ENCODE measurements at places on chromosomes 12 and 14. TPM values are rescaled to one million over a fixed set of nuclear protein-coding genes. Genes with fewer than 3 reads are reported as not detected.
A peak's percentile ranks its signal among the peaks of the same experiment; 100 is the strongest.

GRCh38 chr12:105026411-105026810 is 40.3 kb downstream of the NOPCHAP1 start:
- DNase-seq, result peak; percentile 5

- no peak for DNase-seq
These were observed 90.1 kb downstream of the HELB start for GRCh38 chr12:66392266-66392915.

DNA sequence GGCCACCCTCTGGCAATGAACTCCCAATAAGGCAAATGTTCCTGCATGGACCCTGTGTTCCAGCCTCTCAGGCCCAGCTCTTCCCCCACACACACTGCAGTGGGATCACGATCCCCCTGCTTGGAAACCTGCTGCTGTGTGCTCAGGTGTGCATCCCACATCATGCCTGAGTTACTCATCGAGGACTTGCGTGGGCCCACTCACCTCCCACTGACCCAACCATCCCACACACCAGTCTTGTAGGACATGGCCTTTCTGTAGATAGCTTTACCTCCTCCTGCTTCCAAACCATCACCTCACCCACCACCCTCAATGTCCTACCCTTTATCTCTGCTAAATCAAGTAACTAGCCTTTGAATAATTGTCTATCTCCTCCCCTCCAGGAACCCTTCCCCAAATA is 24.6 kb downstream of the NPC2 start:
- DNase-seq, result no peak

The FOS gene
- polyA plus RNA-seq, result 253 TPM

GRCh38 chr14:21309238-21309636 is 29.4 kb downstream of the RPGRIP1 start:
- DNase-seq, result no peak

DNA sequence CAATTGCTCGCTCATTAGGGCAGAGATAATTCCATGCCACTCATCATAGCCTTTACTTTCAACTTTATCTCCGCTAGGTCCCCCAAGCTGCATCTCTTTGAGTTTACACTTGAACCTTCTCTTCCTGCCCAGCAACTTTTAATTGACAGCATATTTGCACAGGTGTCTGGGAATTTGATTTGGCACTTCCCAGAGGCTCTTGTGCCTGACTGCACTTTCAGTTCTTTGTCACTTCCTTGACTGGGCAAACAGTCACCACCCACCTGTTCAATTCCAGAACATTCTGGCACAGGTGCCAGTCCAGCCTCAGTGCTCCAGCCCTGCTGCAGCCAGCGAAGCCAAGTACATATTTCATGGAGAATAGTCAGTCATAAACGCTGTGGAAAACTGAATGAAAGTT is 110.1 kb upstream of the LRIG3 start:
- no peak for DNase-seq
